ENCODE measurements at places on chromosomes 1 and 21.

DNA sequence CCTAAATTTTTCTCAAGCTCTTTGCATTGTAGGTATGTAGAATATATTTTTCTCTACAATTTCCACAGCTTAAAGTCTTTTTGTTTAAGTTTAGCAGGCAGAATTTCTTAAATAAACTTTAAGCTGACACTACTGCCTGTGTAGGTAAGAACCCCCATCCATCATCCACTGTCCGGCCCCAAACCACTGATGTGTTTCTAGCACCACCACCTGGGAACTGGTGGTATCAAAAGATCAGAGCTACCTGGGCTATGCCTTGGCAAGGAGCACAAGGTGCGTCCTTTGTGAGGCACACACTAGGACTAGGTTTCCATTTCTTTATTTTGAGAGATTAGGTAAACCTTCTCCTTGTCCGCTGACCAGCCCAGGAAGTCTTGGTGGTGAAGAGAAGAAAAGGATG, 10.5 kb upstream of the LELP1 start:
- no peak for DNase-seq

- no peak for DNase-seq
Observed at GRCh38 chr1:44408632-44409602, 3.9 kb downstream of the RNF220 start.

GRCh38 chr1:233406339-233406960, 78.9 kb downstream of the MAP3K21 start:
- no peak for DNase-seq

GRCh38 chr1:200302921-200303290, 106.9 kb downstream of the ZNF281 start:
- DNase-seq = no peak

GRCh38 chr1:42340901-42341300, 5.9 kb upstream of the FOXJ3 start:
- DNase-seq = no peak

- no peak for DNase-seq
Observed at GRCh38 chr1:159775716-159776115, 5.0 kb upstream of the DUSP23 start.

DNA sequence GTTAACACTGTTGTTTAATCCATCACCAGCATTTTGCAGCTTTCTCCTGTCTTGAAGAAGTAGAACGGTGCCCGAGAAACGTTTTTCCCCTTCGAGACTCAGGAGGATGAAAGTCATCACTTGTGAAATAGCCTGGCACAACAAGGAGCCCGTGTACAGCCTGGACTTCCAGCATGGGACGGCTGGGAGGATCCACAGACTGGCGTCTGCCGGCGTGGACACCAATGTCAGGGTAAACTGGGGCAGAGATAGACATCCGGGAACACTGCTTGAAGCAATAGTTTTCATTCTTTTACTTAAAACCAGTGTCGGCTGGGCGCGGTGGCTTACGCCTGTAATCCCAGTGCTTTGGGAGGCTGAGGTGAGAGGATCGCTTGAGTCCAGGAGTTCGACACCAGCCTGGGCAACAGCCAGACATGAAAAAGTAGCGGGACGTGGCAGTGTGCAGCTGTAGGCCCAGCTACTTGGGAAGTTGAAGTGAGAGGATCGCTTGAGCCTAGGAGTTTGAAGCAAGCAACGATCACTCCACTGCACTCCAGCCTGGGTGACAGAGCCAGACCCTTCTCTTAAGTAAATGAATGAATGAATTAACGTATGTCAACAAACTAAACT, 945 bp downstream of the CHAF1B start:
- DNase-seq = no peak

- DNase-seq = no peak
Observed at GRCh38 chr1:180156201-180156600, 1.5 kb downstream of the QSOX1 start.

- no peak for DNase-seq
Observed at GRCh38 chr1:178031856-178032320, 62.0 kb upstream of the RASAL2 start.

DNA sequence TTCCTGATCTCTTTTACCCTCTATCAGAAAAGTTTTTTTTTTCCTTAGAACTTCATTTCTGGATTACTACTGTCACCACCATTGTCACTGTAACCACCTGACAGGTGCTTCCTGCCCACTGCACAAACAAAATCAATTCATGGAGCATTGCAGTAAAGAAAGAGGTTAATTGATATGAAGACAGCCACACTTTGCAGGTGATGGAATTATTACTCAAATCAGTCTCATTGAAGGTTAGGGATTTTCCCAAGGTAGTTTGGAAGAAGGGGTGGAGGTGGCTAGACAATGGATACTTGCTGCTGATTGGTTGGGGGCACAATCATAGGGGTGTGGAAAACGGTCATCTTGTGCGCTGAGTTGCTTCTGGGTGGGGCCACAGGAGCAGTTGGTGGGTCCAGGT, 230.8 kb upstream of the CACYBP start:
- no peak for DNase-seq

GRCh38 chr1:60904099-60904851, 178.1 kb upstream of the NFIA start:
- DNase-seq = no peak

GRCh38 chr1:62448221-62448933, 11.5 kb downstream of the USP1 start:
- no peak for DNase-seq

- DNase-seq = no peak
Observed at GRCh38 chr1:200890818-200891773, 3.6 kb upstream of the INAVA start.

DNA sequence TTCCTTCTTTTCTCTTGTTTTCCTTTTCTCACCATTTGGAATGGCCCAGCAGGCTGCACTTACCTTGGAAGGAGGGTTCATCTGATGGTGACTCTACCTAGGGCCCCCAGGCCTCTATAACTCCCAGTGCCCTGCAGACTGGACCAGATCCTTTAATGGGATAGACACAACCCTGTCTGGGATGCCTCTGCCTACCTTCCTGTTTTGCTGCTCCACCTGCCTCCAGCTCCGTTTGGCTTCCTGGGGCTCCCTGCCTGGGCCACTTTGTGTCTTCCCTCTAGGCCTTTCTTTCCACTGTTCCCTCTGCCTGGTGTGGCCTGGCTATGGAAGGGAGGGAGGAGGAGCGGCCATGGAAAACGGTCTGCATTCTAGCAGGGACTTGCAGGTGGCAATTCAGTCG, 7.5 kb downstream of the PCSK9 start:
- DNase-seq = no peak

DNA sequence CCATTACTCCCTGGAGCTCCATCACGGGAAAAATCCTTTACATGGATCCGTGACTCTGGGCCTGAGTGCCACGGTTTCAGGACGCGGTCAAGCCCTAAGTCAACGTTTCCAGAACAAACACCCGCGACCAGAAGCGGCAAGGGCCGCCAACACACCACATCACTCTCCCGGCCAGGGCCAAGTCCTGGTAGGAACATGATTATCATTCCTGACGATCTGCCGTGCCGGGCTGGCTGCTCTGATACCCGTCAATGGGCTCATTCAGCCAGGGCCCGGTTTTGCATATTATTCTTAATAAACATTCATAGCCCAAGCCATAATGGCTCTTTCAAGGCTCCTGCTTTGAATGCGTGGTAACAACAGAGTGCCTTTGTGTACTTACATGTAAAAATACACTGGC, 44.6 kb upstream of the SIM2 start:
- no peak for DNase-seq

- DNase-seq = no peak
Observed at GRCh38 chr1:204278251-204278650, 64.5 kb upstream of the GOLT1A start.

- DNase-seq = no peak
Observed at GRCh38 chr1:44294588-44295007, 60.5 kb downstream of the ERI3 start.

DNA sequence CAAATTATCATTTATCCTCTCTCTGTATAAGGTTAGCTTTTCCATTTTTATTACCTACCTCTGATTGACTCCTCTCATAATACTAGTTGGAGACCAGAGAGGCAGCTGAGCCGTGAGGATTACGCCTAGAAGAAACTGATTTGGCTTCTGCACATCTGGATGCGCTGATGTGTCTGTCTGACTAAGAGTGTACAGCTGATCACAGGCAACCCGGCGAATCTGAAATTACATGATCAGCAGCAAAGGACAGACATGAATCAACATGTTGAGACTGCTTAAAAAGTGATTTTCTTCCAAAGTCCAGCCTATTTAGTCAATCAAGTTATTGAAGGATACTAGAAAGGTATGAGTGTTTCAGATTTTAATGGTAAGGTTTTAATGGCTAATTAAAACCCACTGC, 81.2 kb downstream of the PCSK9 start:
- DNase-seq = no peak

DNA sequence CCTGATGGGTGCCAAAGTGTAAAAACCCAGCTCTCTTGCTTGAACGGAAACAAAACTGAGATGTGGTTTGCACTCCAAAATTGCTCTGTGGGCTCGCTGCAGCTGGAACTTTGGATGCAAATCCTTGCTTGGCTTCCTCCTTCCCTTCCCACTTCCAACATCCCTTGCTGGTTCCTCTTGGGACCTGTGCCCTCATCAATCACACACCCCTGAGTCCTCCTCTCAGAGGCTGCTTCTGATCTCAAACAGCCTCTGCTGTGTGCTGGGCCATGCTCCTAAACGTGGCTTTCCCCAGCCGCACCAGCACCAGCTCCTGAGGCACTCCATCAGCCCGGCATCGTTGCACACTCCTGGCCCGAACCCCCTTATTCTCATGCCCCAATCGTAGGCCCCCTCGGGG, 124.3 kb upstream of the RAB4A start:
- no peak for DNase-seq

DNA sequence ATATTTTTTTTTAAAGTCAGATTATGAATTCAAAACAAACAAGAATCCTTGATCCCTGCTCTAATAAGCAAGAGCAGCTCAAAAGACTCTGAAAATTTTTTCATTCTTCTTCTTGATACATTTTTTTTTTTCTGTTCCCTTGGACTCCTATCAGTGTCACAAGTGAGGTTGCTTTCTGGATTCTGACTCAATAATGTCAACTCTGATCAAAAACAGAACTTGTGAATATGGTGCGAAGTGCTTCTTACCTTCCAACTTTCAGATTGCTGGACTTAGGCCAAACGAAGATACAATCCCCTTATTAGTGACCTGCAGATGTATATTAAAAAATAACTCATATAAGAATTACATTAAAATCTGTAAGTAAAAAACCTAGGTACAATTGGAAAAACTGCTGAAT, 136.1 kb downstream of the GPATCH2 start:
- DNase-seq = no peak

DNA sequence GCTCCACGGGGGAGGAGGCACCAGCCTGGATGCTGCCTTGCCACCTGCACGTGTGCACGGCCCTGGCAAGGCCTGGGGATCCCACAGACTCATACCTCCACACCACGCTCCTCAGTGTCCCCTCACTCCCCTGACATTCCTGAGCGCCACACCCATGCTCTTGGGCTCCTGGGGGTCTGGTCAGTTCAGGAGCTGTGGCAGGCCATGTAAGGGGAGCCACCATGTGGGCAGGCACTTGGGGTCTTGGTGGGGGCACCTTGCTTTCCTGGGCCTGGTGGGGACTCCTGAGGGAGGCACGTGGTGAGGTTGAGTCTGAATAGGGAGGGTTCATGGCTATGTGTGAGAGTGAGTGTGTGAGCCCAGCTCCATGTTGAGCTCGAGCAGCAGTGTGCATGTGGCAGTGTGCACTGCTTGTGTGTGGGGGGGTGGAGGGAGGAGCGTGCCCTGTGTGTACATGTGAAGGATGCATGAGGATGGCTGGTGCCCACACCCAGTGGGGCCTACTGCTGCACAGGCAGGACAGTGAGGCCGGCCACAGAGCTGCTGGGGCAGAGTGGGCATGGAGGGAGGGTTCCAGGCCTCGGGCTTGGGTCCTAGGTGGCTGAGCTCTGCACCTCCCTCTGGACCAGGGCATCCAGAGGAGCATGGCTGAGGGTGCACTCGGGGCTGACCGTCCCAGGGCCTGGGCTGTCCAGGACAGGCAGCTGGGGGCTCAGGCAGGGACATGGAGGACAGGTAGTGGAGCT, 1.6 kb downstream of the GJC2 start:
- no peak for DNase-seq

- no peak for DNase-seq
Observed at GRCh38 chr1:71023515-71023914, 24.1 kb downstream of the PTGER3 start.

- DNase-seq = no peak
Observed at GRCh38 chr1:95232646-95233318, 1.2 kb upstream of the RWDD3 start.

GRCh38 chr1:160625725-160626498, 20.9 kb downstream of the SLAMF1 start:
- DNase-seq = peak; percentile 59

DNA sequence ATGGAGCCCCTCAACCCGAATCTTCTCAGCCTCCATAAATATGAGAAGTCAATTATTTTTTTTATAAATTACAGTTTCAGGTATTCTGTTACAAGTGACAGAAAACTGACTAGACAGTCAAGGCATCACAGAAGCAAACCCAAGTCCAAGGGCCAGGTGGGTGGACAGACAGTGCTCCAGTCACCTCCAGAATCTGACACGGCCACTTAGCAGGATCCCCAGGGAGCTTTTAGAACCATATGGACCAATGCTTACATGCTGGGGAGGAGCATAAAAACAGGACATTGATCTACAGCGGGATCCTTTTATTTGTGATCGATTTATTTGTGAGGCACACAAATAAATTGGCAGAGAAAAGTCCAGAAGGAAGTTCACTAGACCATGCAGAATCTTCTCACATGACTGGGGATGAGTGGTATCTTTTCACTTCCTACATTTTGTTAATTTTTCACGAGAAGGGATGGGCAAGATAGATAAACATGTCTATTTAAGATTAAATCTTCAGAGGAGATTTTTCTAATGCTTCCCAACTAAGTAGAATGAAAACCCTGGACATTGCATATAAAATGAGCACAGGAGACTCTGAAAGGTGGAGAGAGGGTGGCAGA, 15.0 kb downstream of the ZNF496 start:
- no peak for DNase-seq

DNA sequence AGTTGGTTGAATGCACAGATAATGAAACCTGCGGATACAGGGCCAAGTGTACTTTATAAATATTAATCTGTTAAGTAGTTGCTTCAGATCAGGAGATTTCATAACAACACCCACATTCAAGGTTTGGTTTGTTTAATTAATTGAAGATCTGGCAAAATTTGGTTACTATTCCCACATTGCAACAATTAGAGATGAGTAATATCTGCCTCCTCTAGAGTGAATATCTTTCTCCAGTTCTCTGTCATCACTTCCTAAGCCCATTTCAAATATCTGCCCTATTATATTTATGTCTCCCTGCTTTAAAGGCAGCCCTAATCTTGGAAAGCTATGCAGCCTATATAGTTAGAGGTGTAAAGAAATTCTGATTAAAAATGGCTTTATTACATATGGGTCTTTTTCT, 61.4 kb downstream of the PPP2R5A start:
- no peak for DNase-seq

GRCh38 chr1:243563732-243564131, 286.3 kb downstream of the AKT3 start:
- DNase-seq = no peak

GRCh38 chr1:154720328-154721297, 112.6 kb upstream of the ADAR start:
- DNase-seq = no peak

- DNase-seq = no peak
Observed at GRCh38 chr21:46122237-46122671, 24.3 kb downstream of the COL6A2 start.

Measured in stimulated activated CD8-positive, alpha-beta memory T cell treated with anti-CD3 and anti-CD28 coated beads, Interleukin-2, amount 100 ng/mL, for 48 hours (primary cell).